ENCODE measurements at places on chromosomes 6 and 20.

- DNase-seq: no peak
These were observed 53.5 kb upstream of the SLC32A1 start for GRCh38 chr20:38670786-38671185.

DNA sequence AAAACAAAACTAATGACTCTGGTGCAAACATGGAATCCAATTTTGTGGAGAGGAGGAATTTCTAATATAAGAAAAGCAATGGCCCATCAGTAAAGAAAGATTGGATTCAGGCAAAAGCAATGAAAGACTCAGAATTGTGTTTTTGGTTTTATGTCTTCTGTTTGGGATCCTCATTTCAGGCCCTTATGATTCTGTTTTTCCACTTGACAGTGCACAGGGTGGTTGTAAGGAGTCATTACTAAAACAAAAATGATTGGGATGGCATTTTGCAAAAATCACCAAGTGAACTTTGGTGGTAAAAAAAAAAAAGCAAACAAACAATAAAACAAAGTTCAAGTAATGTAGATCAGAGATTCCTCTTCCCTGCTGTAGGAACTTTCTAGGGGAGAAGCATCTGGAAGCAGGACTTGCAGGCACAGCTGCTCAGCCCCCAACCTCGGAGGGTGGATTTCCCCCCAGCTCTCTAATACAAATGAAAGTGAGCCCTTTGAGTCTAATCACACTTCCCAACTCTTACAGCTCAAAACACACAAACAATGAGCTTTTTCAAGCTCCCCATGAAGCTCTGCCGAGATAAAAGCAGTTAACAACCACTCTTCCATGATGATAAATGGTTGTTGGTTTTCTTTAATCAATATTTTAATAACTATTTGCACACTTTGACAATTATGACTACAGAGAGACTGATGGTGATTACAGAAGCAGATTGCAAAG, 177.7 kb downstream of the ZDHHC14 start:
- no peak for DNase-seq

DNA sequence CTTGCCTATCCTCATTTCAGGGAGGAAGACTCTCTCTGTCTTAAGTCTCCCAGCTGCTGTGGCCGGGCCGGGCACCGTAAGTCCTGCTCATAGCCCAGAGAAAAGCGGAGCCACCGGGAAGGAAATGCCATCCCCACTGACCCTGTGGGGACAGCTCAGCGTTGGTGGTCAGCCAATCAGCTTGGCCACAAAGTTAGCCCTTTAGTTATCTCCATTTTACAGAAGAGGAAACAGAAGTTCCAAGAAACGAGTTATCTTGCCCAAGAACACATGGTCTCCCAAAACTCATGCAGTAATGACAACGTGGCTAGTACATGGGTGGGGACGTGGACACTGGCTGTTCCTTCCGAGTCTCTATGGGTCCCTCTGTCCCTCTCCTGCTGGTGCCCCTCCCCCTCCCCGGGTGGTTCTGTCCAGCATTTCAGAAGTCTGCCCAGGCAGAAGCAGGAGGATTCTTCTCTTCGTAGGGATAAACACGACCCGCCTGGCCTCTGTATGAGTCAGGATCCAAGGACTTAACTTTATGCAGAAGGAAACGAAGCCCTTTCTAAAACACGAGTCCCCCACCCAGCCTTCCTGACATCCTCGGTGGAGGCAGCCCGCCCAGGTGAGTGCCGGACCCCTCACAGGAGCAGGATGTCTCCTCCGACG, 273.8 kb downstream of the CDH4 start:
- DNase-seq: no peak

- no peak for DNase-seq
These were observed 964.6 kb downstream of the HACE1 start for GRCh38 chr6:103895136-103895535.

GRCh38 chr20:5372371-5372770, 55.6 kb upstream of the PROKR2 start:
- DNase-seq: no peak

GRCh38 chr20:41657655-41658054, 39.5 kb upstream of the CHD6 start:
- DNase-seq: no peak

- DNase-seq: no peak
These were observed 861 bp upstream of the RALGAPA2 start for GRCh38 chr20:20713244-20713765.

DNA sequence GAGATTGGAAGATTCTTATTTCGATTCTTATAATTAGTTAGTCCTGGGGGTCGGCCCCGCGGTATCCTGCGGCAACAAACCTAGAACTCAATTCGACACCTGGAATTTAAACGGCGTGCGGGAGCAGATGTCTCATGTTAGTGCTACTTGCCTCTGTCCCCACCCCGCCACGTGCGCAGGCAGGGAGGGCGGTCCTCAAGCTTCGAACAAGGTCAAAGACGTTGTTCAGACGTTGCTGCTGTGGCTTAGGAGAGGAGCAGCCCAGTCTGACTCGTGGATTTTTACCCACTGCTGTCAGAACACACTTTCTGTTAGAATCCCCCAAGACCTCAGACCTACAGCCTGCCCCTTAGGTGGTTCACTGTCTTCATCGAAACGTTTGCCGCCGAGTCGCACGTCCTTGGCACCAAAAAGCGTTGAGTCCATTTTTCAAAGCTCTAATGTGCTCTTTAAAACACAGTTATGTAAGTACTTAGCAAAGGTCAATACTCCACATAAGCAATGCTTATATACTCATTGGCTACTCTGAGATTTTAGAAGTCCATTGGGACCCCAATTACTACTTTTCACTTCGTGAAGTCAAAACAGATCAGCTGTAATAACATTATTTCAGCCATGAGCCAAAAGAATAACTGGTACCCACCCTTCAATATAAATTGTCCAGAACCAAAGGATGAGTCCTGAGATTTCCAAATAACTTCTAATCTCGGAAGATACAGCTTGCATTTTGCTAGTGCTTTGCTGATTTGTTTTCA, 2.7 kb upstream of the C6orf62 start:
- DNase-seq: no peak

DNA sequence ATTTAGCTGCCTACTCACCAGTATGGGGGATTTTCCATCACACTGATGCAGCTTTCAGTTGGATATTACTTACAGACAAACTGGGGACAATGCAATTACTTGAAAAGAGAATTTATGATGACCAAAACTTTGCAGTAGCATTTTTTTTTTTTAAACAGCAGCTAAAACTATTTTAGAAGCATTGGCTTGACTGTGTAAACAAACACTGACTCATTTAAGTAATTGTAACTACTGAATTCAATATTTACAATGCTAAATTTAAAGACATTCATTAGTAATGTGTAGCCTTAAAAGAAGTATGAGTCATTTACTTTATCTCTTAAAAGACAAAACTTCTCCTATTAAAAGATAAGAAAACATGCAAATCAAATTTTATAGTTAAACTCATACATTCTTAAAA, 295.9 kb upstream of the FERMT1 start:
- no peak for DNase-seq

- no peak for DNase-seq
These were observed 381.5 kb downstream of the TFAP2A start for GRCh38 chr6:10033223-10033829.

- no peak for DNase-seq
These were observed 39.0 kb downstream of the NEDD9 start for GRCh38 chr6:11193434-11193833.

DNA sequence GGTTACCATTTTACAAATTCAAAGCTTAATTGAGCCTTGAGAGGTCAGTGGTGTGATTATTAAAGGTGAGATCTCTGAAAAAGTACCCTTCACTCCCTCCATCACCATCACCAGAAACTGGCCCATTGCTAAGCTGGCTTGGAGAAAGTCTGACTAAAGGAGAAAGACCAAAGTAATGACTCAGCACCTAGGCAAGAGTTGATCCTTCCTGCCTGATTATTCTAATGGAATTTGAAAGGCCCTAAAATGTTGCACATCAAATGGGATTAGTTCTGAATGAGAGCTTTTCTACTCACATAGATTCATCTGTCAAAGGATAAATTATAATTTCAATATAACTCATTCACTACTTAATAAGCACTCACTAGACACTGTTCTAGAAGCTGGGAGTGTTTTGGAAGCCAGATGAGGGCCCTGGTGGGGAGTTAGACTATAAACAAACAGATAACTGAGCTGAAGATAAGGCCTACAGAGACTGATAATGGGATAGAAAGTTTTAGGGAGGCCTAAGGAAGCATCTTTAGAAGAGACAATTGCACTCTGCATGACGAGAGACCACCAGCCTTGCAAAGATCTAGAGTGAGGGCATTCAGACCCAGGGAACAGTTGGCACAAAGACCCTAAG, 366.7 kb downstream of the SYNE1 start:
- DNase-seq: no peak

- no peak for DNase-seq
These were observed 88.9 kb downstream of the SOBP start for GRCh38 chr6:107578642-107579341.

DNA sequence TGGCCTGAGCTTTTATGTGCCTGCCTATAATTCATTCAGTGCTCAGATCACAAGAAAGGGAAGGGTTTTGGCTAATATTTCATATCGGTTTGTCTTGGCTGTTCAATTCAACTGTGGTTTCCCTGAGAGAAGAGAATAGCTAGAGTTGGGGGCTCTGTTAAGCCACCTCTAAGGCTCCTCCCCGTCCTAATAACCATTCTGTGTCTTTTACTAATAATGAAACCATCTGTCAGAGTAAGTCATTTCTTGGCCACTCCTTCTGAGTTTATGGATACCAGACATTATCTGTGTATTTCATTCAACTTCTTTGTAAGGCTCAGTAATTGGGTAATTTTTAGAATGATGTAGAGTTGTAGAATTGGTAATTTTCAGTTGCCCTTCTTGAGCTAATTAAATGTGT, 5.2 kb downstream of the STX11 start:
- no peak for DNase-seq

DNA sequence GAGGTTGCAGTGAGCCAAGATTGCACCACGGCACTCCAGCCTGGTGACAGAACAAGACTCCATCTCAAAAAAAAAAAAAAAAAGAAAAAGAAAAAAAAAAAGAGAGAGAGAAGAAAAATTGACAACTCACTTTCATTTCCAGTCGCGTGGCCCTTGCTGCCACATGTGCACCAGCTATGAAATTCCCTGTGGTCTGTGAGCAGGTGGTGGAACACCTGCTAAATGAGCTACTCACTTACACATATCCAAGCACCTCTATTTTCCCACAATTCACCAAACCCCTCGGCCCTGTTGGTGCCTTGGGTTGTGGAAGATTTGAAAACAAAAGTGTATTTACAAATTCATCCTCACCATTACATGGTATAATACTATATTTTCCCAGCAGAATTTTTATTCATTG, 105.2 kb upstream of the ASF1A start:
- DNase-seq: no peak

GRCh38 chr6:107313776-107314175, 145.6 kb downstream of the PDSS2 start:
- no peak for DNase-seq

- no peak for DNase-seq
These were observed 134.1 kb downstream of the CD109 start for GRCh38 chr6:73830119-73830518.

GRCh38 chr6:167655174-167655821, 171.4 kb upstream of the AFDN start:
- DNase-seq: no peak

- no peak for DNase-seq
These were observed 9.5 kb upstream of the C6orf58 start for GRCh38 chr6:127567476-127567875.

Measured in NCI-H1694 treated with DMSO at 0.1 percent for 48 hours (cell line).